ENCODE measurements at places on chromosomes 11 and 22.

DNA sequence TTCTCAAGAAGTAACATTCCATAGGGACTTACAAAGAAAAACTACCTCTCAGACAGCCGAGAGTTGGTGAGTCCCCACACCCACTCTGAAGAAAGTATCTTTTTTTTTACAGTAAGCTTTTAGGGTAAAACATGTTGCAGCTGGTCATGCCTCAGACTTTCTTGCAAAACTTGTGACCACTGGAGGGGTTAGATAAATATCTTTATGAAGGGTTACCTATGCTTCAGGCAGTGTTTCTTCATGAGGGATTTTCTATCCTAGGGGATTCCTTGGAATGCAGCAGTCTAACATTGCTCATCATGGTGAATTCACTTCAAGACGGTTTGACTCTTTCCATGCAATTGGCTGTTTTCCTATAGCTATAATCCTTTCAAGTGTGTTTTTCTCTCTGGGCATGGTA is 20.8 kb upstream of the SNX19 start:
- DNase-seq: no peak

DNA sequence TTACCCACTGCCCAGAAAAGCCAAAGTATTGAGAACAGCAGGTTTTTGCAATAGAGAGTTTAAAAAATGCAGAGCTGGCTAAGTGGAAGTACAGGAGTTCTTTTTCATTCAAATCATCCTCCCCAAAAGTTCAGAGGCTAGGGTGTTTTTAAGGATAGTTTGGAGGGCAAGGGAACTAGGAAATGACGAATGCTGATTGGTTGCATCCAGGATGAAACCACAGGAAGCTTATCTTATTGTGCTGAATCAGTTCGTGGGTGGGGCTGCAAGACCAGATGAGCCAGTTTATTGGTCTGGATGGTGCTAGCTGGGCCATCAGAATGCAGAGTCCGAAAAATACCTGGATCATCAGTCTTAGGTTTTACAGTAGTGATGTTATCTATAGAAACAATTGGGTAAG is 1427.1 kb downstream of the LRRC4C start:
- no peak for DNase-seq

DNA sequence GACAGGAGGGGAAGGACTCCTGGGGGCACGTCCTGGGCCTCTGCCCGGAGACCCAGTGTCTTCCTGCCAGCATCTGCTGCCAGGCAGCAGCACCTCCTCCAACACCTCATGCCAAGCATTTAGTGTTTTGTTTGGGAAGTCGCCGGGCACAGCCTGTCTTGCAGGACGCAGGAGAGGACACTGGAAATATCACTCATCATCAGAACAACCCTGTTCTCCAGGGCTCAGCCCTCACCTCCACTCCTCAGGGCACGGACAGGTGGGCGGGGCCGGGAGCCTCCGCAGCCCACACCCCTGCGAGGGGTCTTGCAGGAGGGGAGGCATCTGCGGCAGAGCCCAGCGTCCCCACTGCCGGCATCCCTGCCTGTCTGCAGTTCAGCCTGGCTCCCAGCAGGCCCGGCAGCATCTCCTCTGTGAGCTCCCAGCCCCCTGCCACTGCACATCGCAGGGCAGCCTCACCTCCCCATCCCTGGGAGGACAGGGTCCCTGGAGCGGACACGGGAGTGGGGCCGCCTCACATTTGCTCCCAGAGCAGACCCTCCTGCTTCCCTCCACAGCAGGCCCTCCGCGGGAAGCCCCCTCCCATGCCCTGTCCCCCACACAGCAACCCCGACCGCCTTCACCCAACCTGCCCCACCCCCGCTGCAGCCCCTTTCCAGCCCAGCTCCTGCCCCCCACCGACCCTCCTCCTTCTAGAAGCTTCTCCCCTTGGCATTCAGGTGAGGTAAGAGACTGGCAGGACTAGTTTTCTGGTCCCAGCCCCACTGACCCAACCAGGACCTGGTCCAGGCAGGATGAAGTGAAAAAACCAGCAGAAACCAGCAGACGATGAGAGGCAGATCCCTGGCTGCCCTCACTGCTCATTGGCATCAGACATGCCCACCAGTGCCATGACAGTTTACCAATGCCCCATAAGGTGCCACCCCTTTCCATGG is 72.7 kb downstream of the BRD1 start:
- DNase-seq: no peak

DNA sequence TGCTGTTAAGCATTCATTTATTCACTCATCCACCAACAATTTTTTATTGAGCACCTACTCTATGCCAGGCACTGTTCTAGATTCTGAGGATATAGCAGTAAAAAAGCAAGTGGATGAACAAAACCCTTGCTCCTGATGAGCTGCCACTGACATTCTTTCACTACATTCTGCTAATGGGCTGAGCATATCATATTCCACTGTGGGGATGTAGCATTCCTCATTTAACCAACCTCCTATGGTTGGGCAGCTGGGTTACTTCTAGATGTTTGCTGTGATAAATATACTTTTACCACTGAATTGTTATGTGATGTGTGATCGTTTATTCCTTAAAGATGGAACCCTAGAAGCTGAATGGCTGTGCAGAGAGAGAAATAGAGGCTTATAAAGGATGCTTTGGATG is 176.9 kb downstream of the MN1 start:
- DNase-seq: no peak

DNA sequence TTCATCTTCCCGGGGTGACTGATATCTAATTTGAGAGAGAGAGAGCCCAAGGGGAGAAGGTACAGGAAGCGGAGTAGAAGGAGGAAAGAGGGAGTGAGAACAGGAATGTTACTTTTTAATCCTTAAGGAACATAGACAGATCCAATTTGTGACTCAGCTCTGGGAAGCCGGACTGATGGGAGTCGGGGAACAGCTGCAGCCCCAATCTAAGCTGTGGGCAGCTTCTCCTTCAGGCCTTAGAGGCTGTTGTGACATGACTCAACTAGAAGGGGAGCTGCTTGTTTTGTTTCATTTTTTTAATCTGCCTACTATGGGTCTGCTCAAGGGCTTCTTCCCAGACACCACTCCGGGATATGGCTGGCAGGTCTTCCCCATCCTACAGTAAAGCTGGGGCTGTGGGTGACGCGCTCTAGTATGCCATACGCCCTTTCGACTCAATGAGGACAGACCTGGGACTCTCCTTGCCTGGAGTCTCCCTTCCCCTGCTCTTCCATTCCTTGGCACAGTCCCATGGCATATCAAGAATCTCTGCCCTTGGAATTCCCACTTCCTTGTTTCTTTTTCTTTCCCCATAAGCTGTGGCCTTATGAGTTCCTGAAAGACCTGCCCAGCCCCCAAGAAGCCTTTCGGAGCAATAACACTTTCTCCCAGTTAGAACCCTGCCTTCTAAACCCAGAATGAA is 103.3 kb upstream of the AKIP1 start:
- DNase-seq: no peak

DNA sequence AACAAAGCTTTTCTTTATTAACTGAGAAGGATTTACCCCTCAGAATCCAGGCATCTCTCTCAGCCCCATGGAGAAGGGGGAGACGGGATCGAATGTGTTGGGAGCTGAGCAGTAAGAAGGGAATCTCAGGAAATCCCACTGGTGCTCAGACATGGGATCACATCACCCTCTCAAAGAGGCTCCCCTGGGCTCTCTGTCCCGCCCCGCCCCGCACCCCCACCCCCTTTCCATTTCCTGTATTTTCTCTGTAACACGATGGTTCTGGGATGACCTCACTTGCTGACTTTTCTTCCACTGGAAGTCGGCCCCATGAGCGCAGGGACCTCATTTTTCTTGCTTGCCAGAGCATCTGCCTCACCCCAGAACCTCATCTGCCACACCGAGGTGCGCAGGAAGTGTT is 100.0 kb downstream of the RPS6KA4 start:
- DNase-seq: no peak

GRCh38 chr22:31144223-31144622 is 3.9 kb upstream of the PLA2G3 start:
- DNase-seq: no peak

GRCh38 chr11:61779666-61780525 is 12.5 kb downstream of the TMEM258 start:
- DNase-seq: no peak

All from DMS 273 treated with DMSO at 0.1 percent for 48 hours (cell line).